ENCODE measurements at places on chromosomes 5 and 9.

DNA sequence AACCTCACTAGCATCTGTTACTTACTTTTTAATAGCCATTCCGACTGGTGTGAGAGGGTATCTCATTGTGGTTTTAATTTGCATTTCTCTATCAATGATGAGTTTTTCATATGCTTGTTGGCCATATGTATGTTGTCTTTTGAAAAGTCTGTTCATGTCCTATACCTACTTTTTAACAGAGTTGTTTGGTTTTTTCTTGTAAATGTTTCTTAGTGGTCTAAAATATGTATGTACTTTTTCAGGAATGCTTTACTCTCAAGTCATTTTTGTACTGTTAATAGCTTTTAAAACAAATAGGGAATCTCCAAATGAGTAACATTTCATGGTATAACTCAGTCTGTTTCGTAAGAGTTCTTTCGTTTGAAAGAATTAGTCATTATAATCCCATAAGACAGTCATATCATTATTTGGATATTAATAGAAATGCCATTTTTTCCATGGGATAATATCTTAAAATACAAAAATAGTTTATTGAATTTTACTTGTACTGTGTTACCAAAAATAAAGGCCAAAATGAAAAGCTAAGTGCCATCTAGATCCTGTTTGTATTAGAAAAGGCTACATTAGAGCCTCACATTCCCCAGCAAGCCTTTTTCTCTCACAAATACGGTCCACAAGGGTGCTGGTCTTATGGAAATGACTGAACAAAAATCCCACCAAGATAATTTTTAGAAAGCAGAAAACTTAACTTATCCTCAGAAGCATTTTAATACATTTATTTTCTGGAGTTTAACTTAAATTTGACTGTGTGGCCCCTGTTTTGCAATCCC is 247.7 kb downstream of the PJA2 start:
- no peak for DNase-seq
- peak overlapping the region; percentile 51 for H3K27ac ChIP-seq
- H3K36me3 ChIP-seq = no peaks in the 10 kb centered on the region
- no peaks in the 10 kb centered on the region for H3K27me3 ChIP-seq

DNA sequence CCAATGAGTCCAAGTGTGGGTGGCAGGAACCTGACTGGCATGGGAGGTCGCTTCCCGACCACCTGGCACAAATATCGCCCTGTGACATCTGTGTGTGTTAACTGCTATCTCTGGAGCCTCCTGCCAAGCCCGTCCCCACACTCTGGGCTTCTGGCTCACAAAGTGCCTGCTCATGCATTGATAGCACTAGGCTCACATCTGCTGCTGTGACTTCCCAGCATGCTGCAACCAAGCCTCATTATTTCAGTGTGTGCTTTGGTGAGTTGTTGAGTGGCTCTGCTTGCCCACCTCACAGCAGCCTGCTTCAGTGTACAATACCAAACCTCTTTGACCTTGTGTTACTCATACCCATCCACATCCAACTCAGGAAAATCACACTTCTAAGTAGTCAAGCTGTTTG is 139.8 kb downstream of the APBA1 start:
- no peak overlapping the region for H3K4me3 ChIP-seq
- peaks cover 3% of the 10 kb centered on the region for H3K27me3 ChIP-seq
- no peaks in the 10 kb centered on the region for H3K36me3 ChIP-seq
- no peaks in the 10 kb centered on the region for H3K4me1 ChIP-seq

DNA sequence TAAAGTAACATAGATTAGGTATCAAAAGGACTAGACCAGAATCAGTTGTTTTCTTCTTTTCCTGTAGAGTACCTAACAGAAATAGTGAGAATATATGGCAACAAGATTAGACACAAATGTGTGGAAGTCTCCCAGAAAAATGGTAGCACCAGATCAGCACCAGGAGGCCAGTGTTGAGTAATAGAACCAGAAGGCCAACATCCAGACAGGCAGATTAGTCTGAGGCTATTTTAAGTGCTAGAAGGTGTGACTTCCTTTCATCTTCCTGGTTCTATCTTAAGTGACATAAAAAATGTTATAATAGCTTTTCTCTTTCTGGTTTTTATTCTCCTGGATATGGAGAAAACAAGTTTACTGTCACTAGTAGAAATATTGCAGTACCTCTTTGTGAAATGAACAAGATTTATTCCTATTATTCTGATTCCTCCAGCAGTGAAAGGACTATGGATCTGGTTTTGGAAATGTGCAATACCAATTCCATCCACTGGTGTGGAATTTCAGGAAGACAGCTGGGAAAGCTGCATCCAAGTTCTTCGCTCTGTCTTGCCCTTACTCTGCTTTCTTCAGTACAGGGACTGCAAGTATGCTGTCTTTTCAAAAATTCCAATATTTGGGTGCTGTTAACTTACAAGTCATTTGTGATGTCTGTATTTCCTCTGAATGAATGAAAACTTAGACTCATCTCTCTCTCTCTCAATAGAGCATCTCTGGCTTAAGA is 39.1 kb downstream of the SHLD3 start:
- no peak overlapping the region for H3K27ac ChIP-seq
- no peaks in the 10 kb centered on the region for H3K4me1 ChIP-seq
- no peak overlapping the region for H3K4me3 ChIP-seq
- no peaks in the 10 kb centered on the region for H3K27me3 ChIP-seq
- H3K36me3 ChIP-seq = peaks cover 40% of the 10 kb centered on the region
- DNase-seq = no peak

- no peaks in the 10 kb centered on the region for H3K4me1 ChIP-seq
- no peaks in the 10 kb centered on the region for H3K27me3 ChIP-seq
- H3K27ac ChIP-seq = no peak overlapping the region
- DNase-seq = no peak
- no peaks in the 10 kb centered on the region for H3K36me3 ChIP-seq
- no peak overlapping the region for H3K4me3 ChIP-seq
These were observed 224.6 kb upstream of the PLPPR1 start for GRCh38 chr9:100803956-100804355.

- H3K27me3 ChIP-seq = peaks cover 28% of the 10 kb centered on the region
- H3K4me3 ChIP-seq = no peak overlapping the region
- no peaks in the 10 kb centered on the region for H3K4me1 ChIP-seq
- DNase-seq = no peak
- no peak overlapping the region for H3K27ac ChIP-seq
- no peaks in the 10 kb centered on the region for H3K36me3 ChIP-seq
These were observed 45.9 kb upstream of the SHB start for GRCh38 chr9:38114905-38115304.

GRCh38 chr5:75366787-75367186 is 29.8 kb downstream of the HMGCR start:
- no peaks in the 10 kb centered on the region for H3K27me3 ChIP-seq
- no peak overlapping the region for H3K4me3 ChIP-seq
- peaks cover 25% of the 10 kb centered on the region for H3K36me3 ChIP-seq
- no peak for DNase-seq
- peak overlapping the region; percentile 62 for H3K27ac ChIP-seq
- peaks cover 4% of the 10 kb centered on the region for H3K4me1 ChIP-seq

DNA sequence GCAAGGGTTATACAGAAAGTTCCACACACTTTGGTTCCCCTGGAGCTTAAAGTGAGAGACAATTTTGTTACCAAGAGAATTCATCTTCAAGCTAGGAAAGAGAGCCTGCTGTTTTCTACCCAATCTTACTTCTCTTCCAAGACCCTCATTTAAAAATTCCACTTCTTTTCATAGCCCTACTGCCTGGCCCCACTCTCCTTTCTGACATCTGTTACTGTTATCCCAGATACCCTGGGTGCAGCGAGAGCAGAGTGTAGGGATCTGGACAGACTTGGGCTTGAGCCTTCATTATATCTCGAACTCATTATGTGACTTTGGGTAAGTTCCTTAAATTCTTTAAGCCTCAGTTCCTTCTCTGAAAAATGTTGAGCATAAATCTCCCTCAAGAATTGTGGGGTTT is 263.1 kb downstream of the ASTN2 start:
- H3K4me1 ChIP-seq = no peaks in the 10 kb centered on the region
- H3K27me3 ChIP-seq = no peaks in the 10 kb centered on the region
- no peaks in the 10 kb centered on the region for H3K36me3 ChIP-seq
- DNase-seq = no peak
- no peak overlapping the region for H3K27ac ChIP-seq
- no peak overlapping the region for H3K4me3 ChIP-seq

DNA sequence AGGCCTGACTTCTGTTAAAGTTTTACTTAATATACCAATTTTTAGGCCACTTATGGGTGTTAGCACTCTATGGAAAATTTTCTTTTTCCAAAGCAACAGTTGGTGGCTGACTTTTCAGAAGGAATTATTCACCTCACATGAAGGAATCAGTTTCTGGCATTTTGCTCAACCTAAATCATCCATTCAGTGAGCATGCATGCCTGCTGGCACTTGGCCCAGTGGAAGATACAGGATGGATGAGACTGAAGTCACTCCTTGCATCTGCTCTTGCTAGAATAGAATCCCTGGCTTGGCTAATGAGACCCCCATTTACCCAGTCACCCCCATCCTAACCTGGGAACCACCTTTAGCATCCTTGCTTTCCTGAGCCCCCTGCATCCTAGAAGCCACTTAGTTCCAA is 131.7 kb downstream of the WDR41 start:
- H3K27me3 ChIP-seq = no peaks in the 10 kb centered on the region
- H3K36me3 ChIP-seq = no peaks in the 10 kb centered on the region
- DNase-seq = no peak
- no peak overlapping the region for H3K27ac ChIP-seq
- peaks cover 7% of the 10 kb centered on the region for H3K4me1 ChIP-seq
- no peak overlapping the region for H3K4me3 ChIP-seq

- no peaks in the 10 kb centered on the region for H3K4me1 ChIP-seq
- no peak overlapping the region for H3K27ac ChIP-seq
- H3K4me3 ChIP-seq = no peak overlapping the region
- H3K36me3 ChIP-seq = peaks cover 18% of the 10 kb centered on the region
- H3K27me3 ChIP-seq = no peaks in the 10 kb centered on the region
- DNase-seq = no peak
These were observed 35.6 kb downstream of the FCHO2 start for GRCh38 chr5:72991394-72991793.

GRCh38 chr5:64163746-64164145 is 1.9 kb upstream of the RNF180 start:
- DNase-seq = no peak
- H3K27ac ChIP-seq = no peak overlapping the region
- no peak overlapping the region for H3K4me3 ChIP-seq
- H3K36me3 ChIP-seq = no peaks in the 10 kb centered on the region

DNA sequence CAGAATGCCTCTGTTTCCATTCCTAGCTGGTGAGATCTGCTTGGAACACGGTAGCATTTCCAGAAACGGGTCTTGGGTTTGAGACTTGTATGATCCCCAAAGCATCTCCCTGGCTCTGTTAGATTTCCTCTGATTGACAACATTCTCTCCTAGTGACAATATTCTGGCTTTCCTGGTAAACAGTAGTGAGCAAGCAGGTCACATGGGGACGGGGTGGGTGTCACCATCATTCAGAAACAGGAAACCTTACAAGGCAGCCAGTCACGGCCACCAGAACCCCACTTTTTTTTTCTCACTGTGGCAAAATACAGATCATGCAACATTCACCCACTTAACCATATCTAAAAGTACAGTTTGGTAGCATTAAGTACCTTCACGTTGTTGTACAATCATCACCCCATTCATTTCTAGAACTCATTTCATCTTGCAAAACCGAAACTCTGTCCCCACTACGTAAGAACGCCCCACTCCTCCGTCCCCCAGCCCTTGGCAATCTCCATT is 90.1 kb upstream of the LMX1B start:
- no peaks in the 10 kb centered on the region for H3K36me3 ChIP-seq
- peak overlapping the region; percentile 38 for H3K27ac ChIP-seq
- peaks cover 21% of the 10 kb centered on the region for H3K4me1 ChIP-seq
- H3K4me3 ChIP-seq = peak overlapping the region; percentile 78

DNA sequence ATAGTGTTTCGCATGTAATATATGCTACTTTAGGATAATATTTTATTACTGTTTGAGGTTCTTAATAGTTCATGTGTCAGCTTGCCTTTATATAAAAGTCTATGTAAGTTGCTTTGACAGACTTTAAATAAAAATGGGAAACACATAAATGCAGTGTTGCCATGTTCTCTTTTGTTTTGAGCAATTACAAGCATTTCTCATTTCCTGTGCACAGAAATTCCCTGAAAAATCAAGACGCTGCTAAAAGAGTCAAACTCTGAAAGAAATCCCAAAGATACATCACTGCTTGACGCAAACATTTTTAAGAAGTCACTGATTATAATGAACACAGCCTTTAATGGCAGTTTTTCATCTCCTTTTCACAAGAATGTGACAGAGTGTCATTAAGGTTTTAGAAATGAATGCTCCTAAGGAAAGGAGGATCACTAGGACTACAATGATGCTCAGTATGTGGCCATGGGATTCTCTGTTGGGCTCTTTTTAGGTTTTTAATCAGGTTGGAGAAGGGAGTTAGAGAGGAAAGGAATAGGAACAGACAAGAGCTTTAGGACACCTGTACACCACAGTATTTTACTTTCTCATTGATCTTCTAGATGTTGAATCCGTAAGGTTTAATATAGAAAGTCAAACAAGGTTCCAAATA is 29.4 kb downstream of the ZCCHC7 start:
- H3K36me3 ChIP-seq = peaks cover 44% of the 10 kb centered on the region
- no peak for DNase-seq
- no peak overlapping the region for H3K4me3 ChIP-seq

DNA sequence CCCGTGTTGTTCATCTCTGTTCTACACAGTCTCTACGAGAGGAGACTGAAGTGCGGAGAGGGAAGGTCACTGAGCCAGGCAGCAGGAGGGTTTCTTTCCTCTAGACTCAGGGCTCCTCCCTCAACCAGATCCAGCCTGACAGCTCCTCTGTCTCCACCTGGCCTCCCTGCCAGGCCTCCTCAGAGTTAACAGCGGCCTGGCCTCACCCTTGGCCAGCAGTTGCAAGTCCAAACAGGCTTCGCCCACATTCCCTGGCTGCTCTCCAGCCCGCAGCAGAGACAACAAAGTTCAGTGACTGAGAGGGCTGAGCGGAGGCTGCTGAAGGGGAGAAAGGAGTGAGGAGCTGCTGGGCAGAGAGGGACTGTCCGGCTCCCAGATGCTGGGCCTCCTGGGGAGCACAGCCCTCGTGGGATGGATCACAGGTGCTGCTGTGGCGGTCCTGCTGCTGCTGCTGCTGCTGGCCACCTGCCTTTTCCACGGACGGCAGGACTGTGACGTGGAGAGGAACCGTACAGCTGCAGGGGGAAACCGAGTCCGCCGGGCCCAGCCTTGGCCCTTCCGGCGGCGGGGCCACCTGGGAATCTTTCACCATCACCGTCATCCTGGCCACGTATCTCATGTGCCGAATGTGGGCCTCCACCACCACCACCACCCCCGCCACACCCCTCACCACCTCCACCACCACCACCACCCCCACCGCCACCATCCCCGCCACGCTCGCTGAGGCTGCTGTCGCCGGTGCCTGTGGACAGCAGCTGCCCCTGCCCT is at the start of gene HRCT1:
Gene HRCT1, plus strand, starts transcription at position 291 of the 768 bp plus-strand sequence. Its CDS starts 86 bp downstream, at position 377.
- no peak within 1 kb of the TSS for H3K4me3 ChIP-seq
- H3K27me3 ChIP-seq = peaks cover 26% of the 10 kb centered on the region
- H3K27ac ChIP-seq = no peak within 1 kb of the TSS

All from activated B cell treated with CpG ODN at 0.5 μM for 24 hours (primary cell).